H4 (cell line): ENCODE measurements at places on chromosomes 7 and 10.

- no peak for DNase-seq
Measured at GRCh38 chr7:36964297-36964696, 240.0 kb upstream of the AOAH start.

DNA sequence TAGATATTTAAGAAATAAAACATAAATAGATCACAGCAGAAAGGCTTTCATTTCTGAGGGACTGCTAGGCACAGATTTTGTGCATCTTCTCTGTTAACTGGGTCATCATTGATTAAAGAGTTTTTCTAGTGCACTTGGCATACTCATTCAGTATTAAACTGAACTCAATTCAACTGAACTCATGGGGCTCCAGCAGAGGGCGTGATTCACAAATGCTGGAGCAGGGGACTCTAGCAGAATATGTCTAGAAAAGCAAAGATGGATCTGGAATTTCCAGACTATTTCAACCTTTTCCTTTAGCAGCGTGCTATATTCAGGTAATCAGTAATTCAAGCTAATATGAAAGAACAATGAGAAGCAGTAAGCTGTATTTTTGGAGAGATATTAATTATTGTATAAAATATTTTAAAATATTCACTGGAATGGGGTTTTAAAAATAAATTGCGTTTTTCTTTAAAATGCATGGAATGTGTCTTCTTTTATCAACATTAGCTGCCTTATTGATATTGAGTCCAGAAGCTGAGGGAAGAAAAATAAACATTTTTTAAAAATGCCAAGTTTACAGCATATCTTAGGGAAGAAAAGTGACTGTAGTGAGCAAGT lies 296.8 kb upstream of the CACNA2D1 start:
- DNase-seq, result peak; percentile 69

- no peak for DNase-seq
Measured at GRCh38 chr7:32916006-32916405, 24.4 kb upstream of the KBTBD2 start.

DNA sequence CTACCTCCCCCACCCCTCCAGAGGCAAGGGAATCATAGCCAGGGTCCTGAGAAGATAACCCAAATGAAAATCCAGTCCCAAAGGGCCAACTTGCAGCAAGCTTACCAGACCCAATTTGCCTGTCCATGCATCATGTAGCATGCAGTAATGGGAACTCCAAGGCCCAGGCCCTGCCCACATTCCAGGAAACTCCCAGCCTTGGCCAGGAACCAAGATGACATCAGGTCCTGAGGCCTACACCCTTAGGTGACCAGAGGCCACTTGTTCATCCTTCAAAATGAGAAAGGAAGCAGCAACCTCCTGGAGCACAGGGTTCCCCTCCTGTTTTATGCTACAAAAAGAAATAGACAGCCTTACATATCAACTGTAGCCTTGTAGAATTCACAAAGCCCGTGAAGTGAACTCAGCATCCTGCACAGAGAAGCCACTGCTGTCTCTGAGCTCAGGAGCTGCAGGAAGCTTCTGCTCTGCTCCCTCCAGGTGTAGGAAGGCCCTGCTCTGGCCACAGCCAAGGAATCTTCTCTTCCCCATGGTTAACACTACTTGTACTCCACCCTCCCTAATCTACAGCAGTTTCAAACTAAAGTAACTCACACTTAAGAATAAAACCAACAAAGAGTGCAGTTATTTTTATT lies 30.3 kb upstream of the GRB10 start:
- DNase-seq, result peak; percentile 91

DNA sequence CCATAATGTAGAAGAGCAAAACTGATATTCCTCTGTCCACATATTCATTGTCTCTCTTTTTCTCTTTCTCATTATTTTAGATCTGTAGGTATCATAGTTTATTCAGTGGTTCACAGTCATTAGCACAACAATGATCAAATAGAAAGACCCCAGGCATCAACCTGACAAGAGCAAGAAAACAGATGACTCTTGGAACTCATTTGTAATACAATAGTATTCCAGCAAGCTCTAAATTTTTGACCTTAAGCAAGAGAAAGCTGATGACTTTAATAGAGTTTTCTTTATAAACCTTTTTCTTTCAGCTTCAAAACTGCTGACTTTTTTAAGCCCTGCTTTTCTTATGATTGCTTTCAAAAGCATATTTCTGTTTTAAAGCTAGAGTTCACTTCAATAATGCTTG lies 507.5 kb upstream of the SORCS1 start:
- no peak for DNase-seq

GRCh38 chr10:17959870-17960269 lies 8.2 kb downstream of the SLC39A12 start:
- DNase-seq, result no peak

- DNase-seq, result no peak
Measured at GRCh38 chr10:61721431-61721830, 58.7 kb downstream of the CABCOCO1 start.

DNA sequence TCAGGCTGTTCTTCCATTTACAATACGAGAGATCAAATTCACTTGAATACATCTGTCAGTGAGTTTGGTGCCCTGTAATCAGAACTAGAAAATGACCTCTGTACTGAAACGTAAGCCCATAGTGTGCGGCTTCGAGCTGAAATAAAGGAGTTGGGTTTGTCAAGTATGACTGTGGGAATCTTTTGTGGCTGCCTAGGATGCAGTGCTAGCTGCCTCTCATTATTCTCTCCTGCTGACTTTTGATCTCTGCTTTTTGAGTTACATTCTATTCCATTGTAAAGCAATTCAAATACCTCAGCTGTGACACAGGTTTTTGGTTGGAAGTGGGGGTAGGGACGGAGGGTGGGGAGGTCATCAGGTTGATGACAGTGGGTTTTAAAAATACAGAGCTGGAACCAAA lies 40.4 kb downstream of the ICA1 start:
- no peak for DNase-seq
